Tibial nerve (tissue), 4 donors: ENCODE measurements at places on chromosomes 4 and X. TPM values are rescaled to one million over a fixed set of nuclear protein-coding genes. Genes with fewer than 3 reads are reported as not detected.

- no peak for DNase-seq
- no peak overlapping the region for H3K27ac ChIP-seq
- no peaks in the 10 kb centered on the region for H3K27me3 ChIP-seq
- peaks cover 43% of the 10 kb centered on the region for H3K4me1 ChIP-seq
These were observed 41.8 kb downstream of the GASK1B start for GRCh38 chr4:158131027-158131426.

DNA sequence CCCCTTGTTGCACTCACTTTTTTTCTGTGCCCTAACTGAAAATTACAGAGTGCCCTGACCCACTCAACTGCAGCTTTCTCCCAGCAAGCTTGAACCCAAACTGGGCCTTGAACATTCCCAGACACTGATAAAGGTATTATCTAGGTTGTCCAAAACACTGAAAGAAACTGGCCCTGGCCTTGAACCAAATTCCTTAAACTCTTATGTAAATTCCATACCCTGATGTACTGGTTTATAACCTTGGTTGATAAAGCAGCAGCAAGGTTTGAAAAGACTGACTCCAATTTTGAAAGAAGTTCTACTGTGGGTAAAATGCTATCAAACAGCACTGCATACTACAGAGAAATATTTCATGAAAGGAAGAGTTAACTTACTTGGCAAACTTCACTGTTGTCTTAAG, 125.6 kb downstream of the PHF8 start:
- no peaks in the 10 kb centered on the region for H3K4me1 ChIP-seq
- no peaks in the 10 kb centered on the region for H3K36me3 ChIP-seq
- H3K4me3 ChIP-seq, result no peak overlapping the region

DNA sequence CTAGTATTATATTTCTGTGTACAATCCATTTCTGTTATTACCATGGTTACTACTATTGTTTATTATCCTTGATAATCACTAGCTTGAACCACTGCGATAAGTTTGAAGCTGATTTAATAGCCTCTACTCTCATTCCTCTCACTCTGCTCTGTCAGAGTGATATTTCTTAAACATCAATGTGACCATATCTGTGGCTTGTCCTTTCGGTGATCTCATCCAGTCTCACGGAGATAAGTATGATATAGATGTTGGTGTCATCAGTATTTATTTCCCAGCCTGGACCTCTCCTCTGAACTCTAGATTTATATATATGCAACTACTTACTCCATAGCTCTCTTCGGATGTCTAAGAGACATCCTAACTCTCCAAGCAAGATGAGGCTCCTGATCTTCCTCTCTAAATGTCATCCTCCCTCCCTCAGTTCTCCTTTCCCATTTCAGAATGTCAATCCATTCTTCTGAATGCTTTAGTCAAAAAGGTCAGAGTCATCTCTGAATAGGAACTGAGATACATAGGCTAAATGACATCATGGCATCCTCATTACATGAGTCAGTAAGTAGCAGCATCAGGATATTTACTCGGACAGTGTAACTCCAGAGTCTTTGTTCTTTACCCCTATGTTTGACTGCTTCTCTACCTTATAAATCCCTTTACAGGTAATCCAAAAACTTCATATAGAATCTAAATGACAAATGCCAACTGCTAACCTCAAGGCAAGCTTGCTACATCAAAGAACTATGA, 129.5 kb downstream of the PACRGL start:
- no peak overlapping the region for H3K27ac ChIP-seq
- H3K4me3 ChIP-seq, result no peak overlapping the region
- H3K4me1 ChIP-seq, result no peaks in the 10 kb centered on the region
- H3K36me3 ChIP-seq, result no peaks in the 10 kb centered on the region
- DNase-seq, result no peak
- H3K27me3 ChIP-seq, result no peaks in the 10 kb centered on the region

GRCh38 chr4:182968917-182969650, 51.9 kb upstream of the DCTD start:
- no peaks in the 10 kb centered on the region for H3K36me3 ChIP-seq
- no peak overlapping the region for H3K27ac ChIP-seq
- no peaks in the 10 kb centered on the region for H3K4me1 ChIP-seq
- DNase-seq, result no peak
- H3K27me3 ChIP-seq, result no peaks in the 10 kb centered on the region

DNA sequence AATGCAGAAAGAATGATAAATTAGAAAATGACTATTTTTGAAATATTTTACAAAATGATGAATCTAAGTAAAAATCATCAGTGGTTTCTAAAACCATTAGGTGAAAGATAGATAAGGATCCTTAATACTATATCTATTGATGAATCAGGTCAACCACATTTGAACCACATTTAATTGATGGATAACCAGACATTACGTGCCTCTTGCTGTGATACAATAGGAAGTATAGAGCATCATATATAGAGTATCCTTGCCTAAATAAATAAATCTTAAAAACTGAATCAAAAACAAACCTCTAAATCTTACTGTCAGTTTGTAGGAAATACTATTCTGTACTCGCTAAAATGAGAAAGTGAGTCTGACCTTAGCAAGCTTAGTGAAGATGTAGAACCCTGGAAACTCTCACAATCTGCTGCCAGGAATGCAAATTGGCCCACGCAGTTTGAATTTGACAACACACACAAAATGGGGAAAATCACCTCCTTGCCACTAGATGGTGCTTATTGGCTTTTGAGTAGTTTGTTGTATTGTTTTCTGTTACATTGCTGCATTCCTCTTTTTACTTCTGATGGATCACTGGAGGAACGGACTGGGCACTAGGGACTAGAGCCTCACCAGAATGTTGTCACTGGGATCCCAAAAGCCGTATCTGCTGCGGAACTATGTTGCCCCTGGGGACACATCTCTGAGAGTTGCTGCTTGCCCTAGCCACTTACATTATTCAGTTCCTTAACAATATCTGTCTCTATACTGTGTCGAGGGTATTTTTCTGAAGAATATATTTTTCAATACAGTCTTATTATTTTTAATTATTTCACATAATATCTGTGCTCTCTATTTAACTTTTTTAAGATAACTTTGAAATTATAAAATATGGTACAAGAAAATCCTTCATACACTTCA, 25.4 kb upstream of the SLAIN2 start:
- H3K4me1 ChIP-seq, result no peaks in the 10 kb centered on the region
- no peaks in the 10 kb centered on the region for H3K36me3 ChIP-seq
- H3K27ac ChIP-seq, result no peak overlapping the region
- no peaks in the 10 kb centered on the region for H3K27me3 ChIP-seq
- no peak overlapping the region for H3K4me3 ChIP-seq
- peak; percentile 24 for DNase-seq

GRCh38 chrX:69154051-69154450, 11.2 kb downstream of the PJA1 start:
- no peak for DNase-seq
- H3K27me3 ChIP-seq, result peaks cover 22% of the 10 kb centered on the region
- H3K27ac ChIP-seq, result peak overlapping the region; percentile 17
- peaks cover 8% of the 10 kb centered on the region for H3K4me1 ChIP-seq
- no peaks in the 10 kb centered on the region for H3K36me3 ChIP-seq

GRCh38 chr4:150136481-150136880, 58.2 kb downstream of the DCLK2 start:
- no peak for DNase-seq
- no peak overlapping the region for H3K4me3 ChIP-seq
- H3K27me3 ChIP-seq, result no peaks in the 10 kb centered on the region
- no peaks in the 10 kb centered on the region for H3K36me3 ChIP-seq
- H3K4me1 ChIP-seq, result peaks cover 5% of the 10 kb centered on the region

- H3K4me1 ChIP-seq, result no peaks in the 10 kb centered on the region
- no peak overlapping the region for H3K27ac ChIP-seq
These were observed 304.4 kb downstream of the EVC2 start for GRCh38 chr4:5403746-5404497.

DNA sequence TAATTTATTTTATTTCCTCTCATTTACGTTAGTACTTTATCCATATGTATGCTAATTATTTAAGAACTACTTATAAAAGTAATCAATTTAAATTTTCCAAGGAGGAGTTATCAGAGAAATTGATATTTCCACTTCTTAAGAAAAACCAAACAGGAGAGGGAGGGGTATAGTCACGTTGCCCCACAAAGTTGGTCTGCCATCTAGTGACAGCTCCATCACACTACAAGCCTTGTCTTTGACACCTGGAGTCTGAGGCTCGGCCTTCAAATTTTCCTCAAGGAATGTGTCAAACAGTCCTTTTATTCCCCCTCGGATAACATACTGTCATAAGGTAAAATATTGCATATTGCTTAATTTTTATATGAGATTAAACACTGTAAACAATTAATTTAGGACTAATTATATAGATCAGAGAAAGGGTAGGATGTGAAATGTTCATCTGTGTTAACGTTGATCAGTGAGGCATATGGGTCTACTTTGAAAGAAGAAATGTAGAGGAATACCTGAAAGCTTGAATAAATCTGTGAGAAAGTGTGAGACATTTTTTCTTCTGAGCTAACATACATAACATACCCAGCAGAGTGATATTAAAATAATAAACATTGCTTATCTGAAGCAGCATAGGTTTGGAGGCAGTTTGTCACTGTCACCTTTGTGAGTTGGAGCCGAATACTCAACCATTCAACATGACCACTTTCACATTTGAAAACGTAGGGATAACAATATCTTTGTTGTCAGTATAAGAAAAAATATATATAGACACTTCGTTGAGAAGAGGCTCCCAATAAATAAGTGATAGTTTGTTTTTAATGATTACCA, 114.4 kb downstream of the GLRA3 start:
- no peaks in the 10 kb centered on the region for H3K27me3 ChIP-seq
- no peak overlapping the region for H3K4me3 ChIP-seq
- H3K27ac ChIP-seq, result no peak overlapping the region
- no peaks in the 10 kb centered on the region for H3K36me3 ChIP-seq

DNA sequence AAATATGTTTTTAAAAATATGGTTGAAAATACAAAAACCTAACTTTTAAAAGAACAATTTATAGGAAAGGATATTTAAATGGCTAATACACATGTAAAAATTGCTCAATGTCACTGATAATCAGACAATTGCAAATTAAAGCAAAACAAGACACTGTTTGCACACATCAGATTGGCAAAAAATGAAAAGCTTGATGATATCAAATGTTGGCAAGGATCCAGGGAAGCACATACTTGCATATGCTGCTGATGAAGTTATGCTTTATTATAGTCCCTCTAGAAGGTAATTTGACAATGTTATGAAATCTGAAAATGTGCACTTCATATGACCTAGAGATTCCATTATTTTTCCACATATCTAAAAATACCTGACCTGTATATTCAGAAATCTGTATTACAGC, 45.7 kb upstream of the EPGN start:
- H3K4me3 ChIP-seq, result no peak overlapping the region
- no peak for DNase-seq
- peaks cover 4% of the 10 kb centered on the region for H3K4me1 ChIP-seq
- no peak overlapping the region for H3K27ac ChIP-seq
- no peaks in the 10 kb centered on the region for H3K27me3 ChIP-seq

DNA sequence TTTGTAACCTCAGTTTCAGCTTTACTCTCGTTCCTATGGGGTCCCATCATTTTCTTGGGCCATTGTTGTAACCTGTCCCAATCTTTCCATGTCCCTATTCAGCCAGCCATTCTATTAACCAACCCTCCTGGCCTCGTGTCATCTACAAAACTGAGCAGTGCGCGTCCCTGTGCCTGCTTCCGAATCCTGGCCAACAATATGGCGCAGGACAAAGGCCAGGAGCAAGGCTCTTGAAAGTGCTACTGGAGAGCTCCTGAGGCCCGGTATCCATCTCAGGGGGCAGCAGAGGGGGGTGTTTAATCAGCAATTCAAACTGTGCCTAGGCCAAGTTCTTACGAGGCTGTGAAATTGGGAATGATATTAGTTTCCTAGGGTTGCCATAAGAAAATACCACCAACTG, 41.2 kb upstream of the APLN start:
- DNase-seq, result no peak
- no peaks in the 10 kb centered on the region for H3K36me3 ChIP-seq
- H3K27me3 ChIP-seq, result peaks cover 7% of the 10 kb centered on the region
- H3K27ac ChIP-seq, result no peak overlapping the region

DNA sequence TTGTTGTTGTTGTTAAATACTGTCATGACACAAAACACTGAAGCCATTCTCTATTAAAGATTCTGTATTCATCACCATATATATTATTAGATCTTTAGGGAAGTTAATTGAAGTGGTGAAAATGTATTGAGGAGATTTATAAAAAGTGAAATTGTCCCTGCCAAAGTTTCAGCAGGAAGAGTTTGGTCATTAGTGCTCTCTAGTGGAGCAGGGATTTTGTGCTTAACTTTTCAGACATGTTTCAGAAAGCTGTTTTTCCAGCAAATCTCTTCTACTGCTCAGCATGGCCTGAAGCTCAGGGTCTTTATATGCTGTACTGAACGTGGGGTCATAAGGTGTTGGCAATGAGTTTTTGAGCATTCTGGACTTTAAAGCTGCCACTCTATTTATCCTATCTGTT, 36.7 kb upstream of the CXXC4 start:
- H3K4me1 ChIP-seq, result no peaks in the 10 kb centered on the region
- H3K4me3 ChIP-seq, result no peak overlapping the region
- H3K27ac ChIP-seq, result no peak overlapping the region
- H3K36me3 ChIP-seq, result no peaks in the 10 kb centered on the region
- H3K27me3 ChIP-seq, result no peaks in the 10 kb centered on the region

DNA sequence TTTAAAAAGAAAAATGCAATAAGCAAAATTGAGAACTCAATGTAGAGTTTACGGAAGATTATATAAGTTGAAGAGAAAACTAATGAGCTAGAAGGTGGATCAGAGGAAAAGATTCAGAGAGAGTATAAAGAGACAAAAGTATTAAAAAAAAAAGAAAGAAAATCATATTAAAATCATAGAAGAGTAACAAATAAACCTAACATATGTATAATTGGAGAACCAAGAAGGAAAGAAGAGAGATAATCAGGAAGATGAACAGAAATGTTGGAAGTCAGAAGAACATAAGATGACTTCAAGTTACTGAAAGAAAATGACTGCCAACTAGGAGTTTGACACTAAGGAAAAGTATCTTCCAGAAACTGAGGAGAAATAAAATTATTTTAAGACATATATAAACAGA, 34.3 kb upstream of the ANTXR2 start:
- no peak overlapping the region for H3K4me3 ChIP-seq
- no peaks in the 10 kb centered on the region for H3K4me1 ChIP-seq
- no peaks in the 10 kb centered on the region for H3K27me3 ChIP-seq
- no peak overlapping the region for H3K27ac ChIP-seq

DNA sequence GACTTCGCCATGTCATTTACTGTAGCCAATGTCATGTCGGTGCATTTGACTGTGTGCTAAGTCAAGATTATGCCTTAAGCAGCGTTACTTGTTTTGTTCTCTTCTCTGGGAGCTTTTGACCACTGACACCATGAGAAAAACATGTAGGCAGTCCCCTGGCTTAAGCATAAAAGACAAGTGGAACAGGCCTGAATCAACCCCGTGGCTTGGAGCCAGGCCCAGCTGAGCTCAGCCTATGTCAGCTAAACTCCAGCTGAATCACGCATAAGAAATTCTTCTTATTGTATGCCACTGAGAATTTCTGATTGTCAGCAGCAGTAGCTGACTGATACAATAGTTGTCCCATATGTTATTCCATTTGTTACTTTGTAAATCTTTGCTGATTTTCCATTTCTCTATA, 261.9 kb downstream of the CBLL2 start:
- H3K36me3 ChIP-seq, result no peaks in the 10 kb centered on the region
- no peak for DNase-seq
- no peaks in the 10 kb centered on the region for H3K27me3 ChIP-seq

Gene PAGE4
- total RNA-seq, result not detected

Gene CSN1S1
- total RNA-seq, result not detected

Gene WDR17
- 11.9 TPM for total RNA-seq

Gene SERPINA7
- not detected for total RNA-seq

Gene PLCXD1
- total RNA-seq, result 5.7 TPM

Gene CENPU
- 2.2 TPM for total RNA-seq

Gene SFRP2
- total RNA-seq, result 20.1 TPM

Gene IL1RAPL1
- total RNA-seq, result 10.9 TPM

Gene GRID2
- not detected for total RNA-seq
